CD4-positive, alpha-beta T cell (primary cell): ENCODE measurements at places on chromosomes 5 and 9. TPM values are rescaled to one million over a fixed set of nuclear protein-coding genes. Genes with fewer than 3 reads are reported as not detected.

GRCh38 chr5:146762830-146763229, 115.7 kb downstream of the PPP2R2B start:
- DNase-seq, result no peak

DNA sequence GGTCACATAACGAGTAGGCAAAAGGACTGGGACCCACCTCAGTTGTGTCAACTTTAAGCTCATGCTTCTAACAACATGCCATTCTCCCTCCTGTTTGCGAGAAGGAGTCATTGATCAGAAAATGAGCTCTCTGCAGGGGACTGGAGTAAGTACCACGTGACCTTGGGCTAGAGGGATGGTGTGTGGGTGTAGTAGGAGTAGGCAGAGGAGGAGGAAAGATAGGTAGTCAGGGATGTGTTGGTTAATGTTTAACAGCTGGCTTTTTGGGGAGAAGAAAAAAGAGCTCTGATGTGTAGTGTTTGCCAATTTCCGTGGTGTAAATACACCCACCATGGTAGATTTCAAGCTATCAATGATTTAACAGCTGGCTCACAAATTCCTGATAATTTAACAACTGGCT, 160.3 kb upstream of the TBC1D2 start:
- no peak for DNase-seq

DNA sequence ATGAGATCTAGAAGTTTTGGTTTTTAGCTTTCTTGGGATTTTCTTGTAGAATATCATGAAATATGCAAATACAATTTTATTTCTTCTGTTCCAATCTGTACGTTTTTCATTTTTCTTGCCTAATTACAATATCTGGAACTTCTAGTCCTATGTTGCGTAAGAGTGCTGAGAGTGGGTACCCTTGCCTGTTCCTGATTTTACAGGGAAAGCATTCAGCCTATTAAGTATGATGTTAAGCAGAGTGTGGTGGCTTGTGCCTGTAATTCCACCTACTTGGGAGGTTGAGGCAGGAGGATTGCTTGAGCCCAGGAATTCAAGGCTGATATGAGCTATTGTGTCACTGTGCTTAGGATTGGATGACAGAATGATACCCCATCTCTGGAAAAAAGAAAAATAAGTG, 210.2 kb upstream of the ITGA1 start:
- DNase-seq, result no peak

GRCh38 chr5:120473332-120473731, 9.2 kb downstream of the PRR16 start:
- no peak for DNase-seq

DNA sequence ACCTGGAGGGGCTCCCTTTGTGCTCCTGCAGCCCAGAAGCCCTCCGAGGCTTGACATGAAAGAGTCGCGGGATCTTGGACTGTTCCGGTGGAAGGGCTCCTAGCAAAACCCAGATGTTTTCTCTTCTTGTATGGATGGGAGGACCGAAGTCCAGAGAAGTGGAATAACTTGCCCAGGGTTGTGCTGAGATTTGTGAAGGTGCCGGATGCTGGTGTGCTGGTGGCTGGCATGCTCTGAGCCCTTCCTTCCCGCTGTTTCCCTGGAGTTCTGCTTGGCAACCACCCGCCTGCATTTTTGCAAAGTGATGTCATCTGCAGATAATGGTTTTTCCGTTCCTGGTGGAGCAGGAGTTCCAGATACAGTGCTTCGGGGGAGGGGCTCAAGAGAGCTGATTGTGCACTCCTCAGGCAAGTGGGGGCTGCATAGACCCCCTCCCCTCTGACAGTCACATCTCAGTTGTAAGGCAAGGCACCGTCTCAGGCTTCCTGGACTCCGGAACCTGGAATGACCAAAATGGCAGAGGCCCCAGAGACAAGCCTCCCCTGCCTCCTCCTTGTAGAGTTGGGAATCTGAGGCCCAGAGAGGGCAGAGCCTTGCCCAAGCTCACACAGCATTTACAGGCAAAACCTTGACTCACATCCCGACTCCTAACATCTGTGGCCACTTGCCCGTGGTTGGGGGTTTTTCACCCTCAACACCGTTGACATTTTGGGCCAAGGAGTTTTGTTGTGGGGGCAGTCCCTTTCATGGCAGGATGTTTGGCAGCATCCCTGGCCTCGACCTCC, 157.0 kb downstream of the RGS3 start:
- DNase-seq, result no peak

DNA sequence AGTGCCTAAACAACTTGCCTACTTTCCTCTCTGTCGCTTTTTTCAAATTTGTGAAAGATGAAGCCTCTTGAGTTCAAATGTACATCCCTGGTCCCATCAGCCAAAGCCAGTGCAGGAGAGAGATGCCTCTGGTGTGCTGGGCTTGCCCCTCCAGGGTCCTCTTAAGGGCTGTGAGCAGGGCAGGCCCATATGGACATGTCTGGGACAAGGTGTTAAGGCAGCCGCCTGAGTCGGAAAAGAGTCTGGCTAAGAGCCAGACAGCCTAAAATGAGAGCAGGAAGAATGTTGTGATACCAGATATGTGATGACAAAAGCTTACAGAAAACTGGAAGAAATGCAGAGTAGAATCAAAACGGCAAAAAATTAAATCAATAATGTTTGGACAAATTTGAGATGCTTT, 72.5 kb downstream of the APTX start:
- DNase-seq, result no peak

DNA sequence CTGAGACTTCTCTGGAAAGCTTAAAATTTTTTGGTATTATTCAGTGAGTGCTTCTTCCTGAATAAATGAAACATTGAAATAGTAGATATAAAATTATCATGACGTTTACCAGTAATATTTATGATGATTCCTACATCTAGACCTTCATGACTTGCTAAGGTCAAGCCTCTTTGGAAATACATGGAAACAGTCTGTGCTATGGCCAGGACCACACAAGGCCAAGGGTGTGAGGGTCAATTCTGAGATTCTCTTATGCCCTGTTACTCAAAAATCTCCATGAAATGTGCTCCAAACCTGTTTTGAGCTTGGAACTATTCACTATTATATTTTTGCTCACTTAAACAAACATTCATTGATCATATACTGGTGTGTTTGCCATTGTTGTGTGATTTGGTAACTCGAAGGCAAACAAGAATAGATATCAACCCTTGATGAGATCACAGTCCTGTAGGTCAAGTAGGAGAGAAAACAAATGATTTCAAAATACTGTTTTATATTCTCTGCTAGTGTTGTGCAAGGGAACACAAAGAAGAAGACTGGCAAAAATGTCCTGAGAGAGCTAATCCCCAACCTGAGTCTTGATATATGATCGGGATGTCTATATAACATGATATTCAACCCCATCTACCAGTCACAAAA, 1254.9 kb upstream of the DMAC1 start:
- no peak for DNase-seq

- DNase-seq, result no peak
Observed at GRCh38 chr5:170408226-170408625, 19.1 kb upstream of the KCNMB1 start.

DNA sequence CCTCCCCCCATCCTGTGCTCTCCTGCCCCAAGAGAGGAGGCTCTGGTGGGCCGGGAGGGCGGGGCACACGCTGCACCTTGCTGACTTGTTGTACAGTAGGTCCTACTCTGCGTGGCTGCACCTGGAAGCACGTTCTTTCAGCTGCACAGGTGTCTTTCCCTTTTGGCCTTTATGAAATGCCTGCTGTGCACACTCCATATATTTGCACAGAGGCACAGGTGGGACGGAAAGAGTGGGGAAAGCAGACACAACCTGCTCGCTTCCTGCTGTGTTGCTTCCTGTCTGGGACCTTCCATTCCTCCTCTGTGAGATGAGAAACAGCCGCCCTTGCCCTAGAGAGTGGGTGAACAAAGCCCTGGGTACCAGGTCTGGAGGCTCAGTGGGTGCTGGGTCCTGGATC, 4.8 kb downstream of the USP20 start:
- peak; percentile 50 for DNase-seq

- peak; percentile 99 for DNase-seq
Observed at GRCh38 chr9:120842685-120843485, at the start of gene PSMD5. TSS of gene PSMD5 (minus strand) at chr9:120842922. CDS start at chr9:120842909, 13 bp downstream.

DNA sequence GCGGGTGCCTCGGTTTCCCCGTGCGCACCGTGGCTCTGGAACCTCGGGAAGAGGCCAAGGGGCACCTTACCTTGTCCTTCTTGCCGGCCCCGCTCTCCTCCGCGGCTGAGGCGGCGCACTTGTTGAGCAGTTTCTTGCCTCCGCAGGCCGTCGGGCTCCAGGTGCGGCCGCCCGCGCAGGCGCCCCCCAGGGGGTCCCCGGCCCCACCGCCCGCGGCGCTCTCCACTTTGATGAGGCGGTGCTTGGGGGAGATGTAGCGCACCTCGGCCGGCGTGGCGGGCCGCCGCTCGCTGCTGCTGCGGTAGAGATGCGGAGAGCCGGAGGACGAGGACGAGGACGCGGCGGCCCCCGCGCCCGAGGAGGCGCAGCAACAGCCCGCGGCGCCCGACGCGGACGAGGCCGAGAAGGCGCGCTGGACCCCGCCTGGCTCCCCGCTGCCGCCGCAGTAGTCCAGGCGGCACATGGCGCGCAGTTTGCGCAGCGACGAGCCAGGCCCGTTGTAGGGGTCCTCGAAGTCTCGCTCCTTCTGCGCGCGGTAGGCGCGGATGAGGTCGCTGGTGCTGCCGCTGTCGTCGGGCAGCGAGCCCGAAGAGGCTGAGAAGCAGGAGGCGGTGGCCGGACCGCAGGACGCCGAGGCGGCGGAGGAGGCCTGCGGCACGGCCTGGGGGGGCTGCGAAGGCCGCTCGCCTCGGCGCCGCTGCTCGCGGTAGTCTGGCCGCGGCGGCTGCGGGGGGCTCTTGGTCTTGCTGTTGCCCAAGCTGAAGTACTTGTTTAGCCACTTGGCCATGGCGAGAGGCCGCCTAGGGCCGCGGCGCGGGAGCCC, 957 bp downstream of the SHB start:
- no peak for DNase-seq

DNA sequence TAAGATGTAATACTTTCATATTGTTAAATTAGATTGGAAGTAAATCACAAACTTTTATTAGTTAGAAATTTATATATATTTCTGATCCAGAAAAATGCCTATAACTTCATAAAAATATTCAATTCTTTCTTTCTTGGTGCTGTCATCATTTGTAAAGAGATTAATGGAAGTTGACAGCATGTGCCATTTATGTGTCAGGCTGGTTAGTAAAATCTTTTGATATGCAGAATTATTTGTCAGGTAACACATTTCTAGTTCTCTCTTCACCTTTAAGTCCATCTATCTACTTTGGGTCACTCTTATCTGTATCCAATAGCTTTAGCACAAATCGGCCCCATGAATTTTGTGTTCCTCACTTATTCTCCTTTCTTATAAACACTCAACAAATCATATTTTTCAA, 102.9 kb downstream of the ISL1 start:
- no peak for DNase-seq

GRCh38 chr9:3549225-3549624, 23.4 kb upstream of the RFX3 start:
- DNase-seq, result no peak

DNA sequence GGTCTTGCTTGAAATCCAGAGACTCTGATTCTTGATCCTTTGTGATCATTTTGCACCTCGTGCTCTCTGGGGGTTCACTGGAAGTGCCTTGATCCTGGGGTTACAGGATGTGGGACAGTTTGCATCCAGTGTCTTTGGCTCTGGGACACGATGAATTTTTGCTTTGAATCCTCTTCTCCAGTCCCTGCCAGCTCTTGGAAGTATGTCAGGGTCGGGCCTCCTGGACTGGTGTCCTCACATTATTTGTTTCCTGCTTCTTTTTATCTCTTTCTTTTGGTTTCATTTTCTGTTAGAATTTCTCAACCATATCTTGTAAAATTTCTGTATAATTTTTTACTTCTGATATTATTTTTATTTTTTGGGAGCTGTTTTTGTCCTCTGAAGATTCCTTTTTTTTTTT, 34.2 kb downstream of the SECISBP2 start:
- no peak for DNase-seq

GRCh38 chr9:122402403-122402871, 31.6 kb downstream of the PTGS1 start:
- no peak for DNase-seq

- DNase-seq, result no peak
Observed at GRCh38 chr9:109766351-109766750, 13.6 kb upstream of the PALM2AKAP2 start.

Gene CARD9
- 0.64 TPM for total RNA-seq

Gene PCDH12
- total RNA-seq, result not detected

Gene SPINK4
- not detected for total RNA-seq

Gene WDR38
- not detected for total RNA-seq

Gene KCNIP1
- total RNA-seq, result not detected

Gene CDO1
- total RNA-seq, result 0.34 TPM

Gene TNFSF8
- 70.9 TPM for total RNA-seq

Gene PCDHA12
- total RNA-seq, result not detected

Gene PCDHGB4
- total RNA-seq, result not detected

Gene GLDC
- total RNA-seq, result not detected

Gene NUP188
- 43.9 TPM for total RNA-seq

Gene CCDC192
- not detected for total RNA-seq

Gene LHX6
- total RNA-seq, result not detected

Gene CCNJL
- not detected for total RNA-seq
